NCI-H1694 treated with DMSO at 0.1 percent for 48 hours (cell line): ENCODE measurements at places on chromosomes 3 and 15.

DNA sequence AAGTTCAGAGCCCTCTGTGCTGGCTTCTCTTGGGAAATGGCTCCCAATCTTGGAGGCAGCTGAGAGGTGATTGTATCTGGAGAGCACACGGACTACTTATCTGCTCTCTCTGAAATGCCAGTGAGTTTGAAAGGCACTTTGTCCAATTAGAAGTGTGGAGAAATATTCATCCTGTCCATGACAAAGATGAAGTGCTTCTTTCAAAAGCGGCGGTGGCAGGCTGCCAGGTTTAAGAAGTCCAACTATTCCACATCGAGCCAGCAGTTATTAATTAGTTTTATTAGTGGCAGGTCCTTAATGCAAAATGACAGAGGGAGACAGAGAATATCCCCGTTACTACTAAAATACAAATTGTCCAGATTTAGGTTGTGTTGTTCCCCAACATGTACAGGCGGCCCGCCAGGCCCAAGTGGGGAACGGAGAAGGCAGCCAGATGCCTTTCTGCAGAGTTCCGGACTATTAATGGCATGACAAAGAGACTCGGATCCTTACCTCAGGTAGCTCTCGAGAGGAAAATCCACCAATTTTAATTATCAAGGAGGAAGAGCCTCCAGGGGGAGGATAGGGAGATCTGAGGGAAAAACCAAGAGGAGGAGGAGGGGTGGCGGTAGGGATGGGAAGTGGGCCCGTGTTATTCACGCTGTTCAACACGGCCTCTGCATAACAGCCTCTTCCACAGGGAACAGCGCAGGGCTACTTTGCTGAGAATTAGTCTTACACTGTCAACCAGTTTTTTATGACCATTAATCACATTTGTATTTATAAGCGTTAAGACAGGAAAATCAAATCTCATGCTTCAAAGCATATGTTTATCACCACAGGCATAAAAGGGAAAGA is 42.0 kb downstream of the RORA start:
- DNase-seq = no peak

DNA sequence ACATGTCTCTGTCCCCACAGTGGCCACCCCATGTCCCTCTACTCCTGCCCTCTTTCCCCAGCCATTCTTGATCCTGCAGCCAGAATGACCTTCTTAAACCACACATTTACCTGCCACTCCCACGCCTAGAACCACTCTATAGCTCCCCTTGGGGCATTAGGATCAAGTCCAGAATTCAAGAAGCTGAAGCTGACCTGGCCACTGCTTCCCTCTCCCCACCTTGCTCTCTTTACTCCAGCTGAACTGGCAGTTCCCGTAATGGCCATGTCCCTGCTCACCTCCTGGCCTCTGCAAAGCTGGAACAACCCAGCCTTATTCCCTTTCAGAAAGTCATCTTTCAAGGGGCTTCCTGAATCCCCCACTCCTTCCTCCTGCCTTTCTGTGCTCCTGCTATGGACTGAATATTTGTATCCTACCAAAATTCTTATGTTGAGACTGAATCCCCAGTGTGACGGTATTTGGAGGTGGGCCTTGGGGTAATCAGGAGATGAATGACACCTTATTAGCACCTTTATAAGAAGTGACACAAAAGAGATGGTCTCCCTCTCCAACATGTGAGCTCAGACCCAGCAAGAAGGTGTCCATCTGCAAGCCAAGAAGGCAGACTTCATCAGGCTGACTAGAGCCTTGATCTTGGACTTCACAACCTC is 3.8 kb downstream of the CSRNP1 start:
- no peak for DNase-seq

DNA sequence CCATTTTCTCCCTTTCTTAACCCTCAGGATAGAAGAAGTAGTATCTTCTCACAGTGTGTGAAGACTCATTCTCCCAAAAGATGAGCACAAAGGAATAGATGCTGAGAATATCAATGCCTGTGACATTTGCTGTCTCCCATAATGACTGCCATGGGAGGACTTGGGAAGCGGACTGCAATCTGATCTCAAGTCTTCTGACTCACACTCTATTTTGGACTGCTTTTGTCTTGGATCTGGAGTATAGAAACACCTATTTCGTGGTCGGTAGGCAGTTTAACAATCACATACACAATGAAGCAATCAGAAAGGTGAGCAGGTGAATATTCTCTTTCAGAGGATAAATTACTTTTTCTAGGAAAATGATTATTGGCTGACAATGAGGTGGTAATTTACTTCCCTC is 852.0 kb downstream of the FHIT start:
- no peak for DNase-seq

GRCh38 chr15:41512512-41512939 is 1.1 kb downstream of the LTK start:
- no peak for DNase-seq

- no peak for DNase-seq
Observed at GRCh38 chr15:56659197-56659596, 74.1 kb downstream of the ZNF280D start.

GRCh38 chr3:16883723-16884083 is 1.1 kb upstream of the PLCL2 start:
- no peak for DNase-seq

GRCh38 chr3:8563597-8563996 is 62.0 kb downstream of the LMCD1 start:
- DNase-seq = no peak

GRCh38 chr15:36965570-36966342 is 134.6 kb downstream of the MEIS2 start:
- no peak for DNase-seq

GRCh38 chr3:133077688-133078087 is 39.5 kb downstream of the TMEM108 start:
- DNase-seq = no peak

- no peak for DNase-seq
Observed at GRCh38 chr3:73041537-73041936, 19.9 kb upstream of the EBLN2 start.

DNA sequence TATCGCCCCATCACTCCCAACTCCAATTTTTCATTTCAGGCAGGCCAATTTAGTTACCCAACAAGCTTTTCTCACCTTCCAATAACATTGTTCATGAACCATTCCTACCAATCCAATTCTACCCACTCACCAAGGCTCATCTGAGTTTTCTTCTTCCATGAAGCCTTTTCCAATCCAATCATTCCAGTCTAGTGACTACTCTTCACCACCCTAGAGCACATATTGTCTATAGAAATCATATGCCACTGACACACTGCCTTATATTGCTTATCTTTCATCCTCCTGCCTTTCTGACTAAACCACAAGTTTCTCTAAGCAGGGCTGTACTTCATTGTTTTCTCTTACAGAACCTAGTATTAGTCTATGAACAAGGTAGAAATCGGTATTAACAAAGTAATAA is 11.4 kb downstream of the CCDC14 start:
- no peak for DNase-seq

DNA sequence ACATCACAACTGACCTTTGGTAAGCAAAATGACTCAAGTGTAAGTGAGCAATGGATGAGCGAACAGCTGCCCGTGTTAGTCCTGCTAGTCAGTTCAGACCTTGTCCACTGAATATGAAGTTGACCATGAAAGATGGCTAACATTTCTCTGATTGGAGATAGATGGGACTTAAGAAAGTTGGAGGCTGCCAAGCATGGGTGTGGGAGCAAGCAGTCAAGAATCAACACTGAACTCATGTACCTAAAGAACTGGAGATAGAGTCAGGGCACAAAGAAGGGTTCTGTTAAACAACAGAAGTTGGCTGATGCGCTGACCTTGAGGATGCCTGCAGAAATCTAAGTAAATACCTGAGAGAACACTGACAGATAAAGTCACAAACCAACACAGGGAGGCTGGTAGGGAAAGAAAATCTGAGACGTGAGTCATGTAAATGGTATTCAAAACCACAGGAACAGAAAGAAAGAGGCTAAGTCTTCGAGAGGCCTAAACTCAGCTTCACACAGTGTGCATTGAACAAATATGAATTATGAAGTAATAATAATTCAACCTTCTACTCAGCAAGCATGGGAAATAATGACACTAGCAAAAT is 30.7 kb upstream of the ANPEP start:
- DNase-seq = no peak

DNA sequence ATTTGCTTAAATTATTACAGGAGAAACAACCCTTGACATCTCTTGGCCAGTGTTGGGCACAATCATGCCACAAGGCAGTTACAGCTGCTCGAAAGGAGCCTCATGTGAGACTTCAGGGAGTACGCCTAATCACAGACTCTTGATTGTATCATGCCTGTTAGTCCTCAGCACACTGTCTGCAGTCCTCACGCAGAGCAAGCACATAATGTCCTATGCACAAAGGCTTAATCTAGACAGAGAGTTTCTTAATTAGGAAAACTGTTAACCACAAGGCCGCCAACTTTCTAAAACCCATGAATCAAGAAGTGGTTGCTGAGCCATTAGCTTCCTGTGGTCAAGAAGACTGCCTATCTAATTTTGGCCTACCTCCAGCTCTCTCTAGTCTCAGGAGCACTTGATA is 172.0 kb downstream of the UNC13C start:
- no peak for DNase-seq

DNA sequence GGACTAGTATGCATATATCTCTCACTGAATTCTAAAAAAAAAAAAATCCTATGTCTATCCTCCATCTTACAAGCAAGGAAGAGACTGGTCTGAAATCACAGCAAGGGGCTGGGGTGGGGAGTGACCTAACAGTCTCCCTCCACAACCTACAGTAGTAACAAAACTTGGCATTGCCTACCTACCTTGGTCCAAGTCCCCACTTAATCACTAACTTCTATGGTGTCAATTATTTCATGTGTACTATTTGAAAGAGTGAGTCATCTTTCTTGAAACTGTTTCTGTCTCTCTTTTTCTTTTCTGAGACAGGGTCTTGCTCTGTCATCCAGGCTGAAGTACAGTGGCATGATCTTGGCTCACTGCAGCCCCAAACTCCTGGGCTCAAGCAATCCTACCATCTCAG is 36.8 kb downstream of the CHAC1 start:
- DNase-seq = no peak

DNA sequence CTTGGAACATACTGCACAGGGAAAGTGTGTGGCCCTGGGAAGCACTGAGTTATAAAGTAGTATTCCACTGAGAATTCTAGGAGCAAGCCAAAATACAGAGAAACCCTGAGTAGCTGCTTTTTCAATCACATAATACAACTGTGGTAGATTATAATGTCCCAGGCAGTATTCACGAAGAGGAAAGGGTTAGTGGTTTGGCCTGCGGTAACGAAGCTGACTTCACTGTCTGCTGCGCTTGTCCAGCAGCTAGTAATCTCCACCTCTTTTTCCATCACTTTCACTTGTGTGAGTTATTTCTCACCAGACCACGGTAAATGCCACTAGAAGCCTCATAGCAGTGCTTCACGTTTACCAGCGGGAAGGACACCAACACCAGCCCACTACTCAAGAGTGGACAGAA is 34.4 kb downstream of the RPL39L start:
- no peak for DNase-seq

- no peak for DNase-seq
Observed at GRCh38 chr15:96230526-96231181, 99.8 kb upstream of the NR2F2 start.

DNA sequence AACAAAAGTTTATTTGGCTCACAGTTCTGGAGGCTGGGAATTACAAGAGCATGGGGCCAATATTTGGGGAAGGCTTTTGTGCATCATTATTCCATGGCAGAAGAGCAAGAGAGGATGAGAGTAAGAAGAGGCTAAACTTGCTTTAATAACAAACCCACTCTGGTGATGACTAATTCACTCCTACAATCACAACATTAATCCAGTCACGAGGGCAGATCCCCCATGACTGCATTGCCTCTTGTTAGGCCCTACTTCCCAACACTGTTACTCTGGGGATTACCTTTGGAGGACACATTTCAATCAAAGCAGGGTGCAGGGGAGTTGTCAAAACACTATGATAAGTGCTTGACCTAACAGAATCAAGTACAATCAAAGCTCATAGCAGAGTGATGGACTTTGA is 181.7 kb downstream of the BBX start:
- DNase-seq = no peak

DNA sequence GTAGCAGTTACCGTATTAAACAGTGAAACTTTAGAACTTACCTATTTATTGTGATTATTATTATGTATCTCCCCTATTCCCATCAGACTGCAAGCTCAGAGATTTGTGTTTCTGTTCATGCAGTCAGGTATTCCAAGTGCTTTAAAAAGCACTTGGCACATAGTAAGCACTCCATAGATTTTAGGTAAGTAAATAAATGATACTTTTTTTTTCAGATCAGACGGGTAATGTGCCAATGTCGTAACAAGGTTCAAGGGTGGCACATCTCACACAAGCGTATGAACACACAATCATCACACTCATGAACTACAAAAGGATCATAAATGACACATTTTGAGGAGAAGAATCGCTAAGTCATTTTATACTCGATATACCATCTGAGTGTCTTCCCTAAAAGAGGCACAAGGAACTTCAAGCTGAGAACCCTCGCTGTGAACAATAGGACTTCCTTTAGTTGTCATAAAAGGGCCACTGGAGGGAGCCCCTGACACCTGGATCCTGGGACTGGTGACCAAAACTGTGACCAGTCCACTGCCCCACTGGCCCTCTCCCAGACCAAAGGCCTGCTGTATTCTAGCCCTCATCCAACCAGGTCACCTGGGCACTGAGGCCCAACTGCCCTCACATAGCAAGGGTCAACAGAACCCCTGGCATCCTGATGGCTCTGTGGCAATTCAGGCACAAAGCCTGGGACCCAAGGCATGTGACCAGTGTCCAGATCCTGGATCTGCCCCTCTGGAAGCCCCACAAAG is 32.1 kb downstream of the KIF9 start:
- no peak for DNase-seq

GRCh38 chr15:73318463-73319351 is 50.1 kb downstream of the HCN4 start:
- DNase-seq = no peak

DNA sequence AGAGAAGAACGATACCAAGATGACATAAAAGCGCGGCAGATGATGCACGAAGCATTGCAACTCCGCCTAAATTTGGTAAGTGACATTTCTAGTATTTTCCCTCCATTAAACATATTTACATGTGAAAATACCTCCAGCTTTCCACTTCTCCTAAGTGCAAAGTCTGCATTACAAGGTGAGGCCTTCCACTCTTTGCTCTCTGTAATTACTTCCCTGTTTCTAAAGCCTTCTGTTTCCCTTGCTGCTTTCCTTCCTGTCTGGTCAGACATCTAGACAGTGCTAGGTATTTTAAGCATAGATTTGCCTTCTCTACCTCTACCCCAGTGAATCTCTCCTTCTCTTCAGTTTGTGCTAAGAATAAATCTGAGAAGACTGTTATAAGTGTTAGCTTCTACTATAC is 1.9 kb downstream of the P2RY12 start:
- no peak for DNase-seq

- no peak for DNase-seq
Observed at GRCh38 chr3:20079621-20080020, 39.4 kb downstream of the KAT2B start.

GRCh38 chr3:195752546-195753331 is 32.0 kb downstream of the MUC20 start:
- peak; percentile 16 for DNase-seq
